ENCODE measurements at places on chromosomes 5 and 9. TPM values are rescaled to one million over a fixed set of nuclear protein-coding genes. Genes with fewer than 3 reads are reported as not detected.

Gene DEPDC1B
- total RNA-seq, result 6.5 TPM

Gene RFESD
- 6.2 TPM for total RNA-seq

Gene LCN1
- not detected for total RNA-seq

Gene HAVCR2
- 22.9 TPM for total RNA-seq

Gene NR5A1
- total RNA-seq, result 0.11 TPM

Gene MEIKIN
- total RNA-seq, result 0.17 TPM

Gene EMB
- total RNA-seq, result 39.1 TPM

Gene ZNF354C
- total RNA-seq, result 27.2 TPM

Gene CTNNA1
- 295 TPM for total RNA-seq

Gene CCDC152
- 13.8 TPM for total RNA-seq

Gene SIT1
- total RNA-seq, result not detected

Gene LVRN
- total RNA-seq, result 1.9 TPM

Gene CYLC2
- total RNA-seq, result not detected

Gene PKN3
- total RNA-seq, result 5.5 TPM

Gene NOXA1
- total RNA-seq, result 7.1 TPM

Measured in spinal cord (tissue), 10 donors.